Caco-2 (cell line): ENCODE measurements at places on chromosomes 13 and 19.

DNA sequence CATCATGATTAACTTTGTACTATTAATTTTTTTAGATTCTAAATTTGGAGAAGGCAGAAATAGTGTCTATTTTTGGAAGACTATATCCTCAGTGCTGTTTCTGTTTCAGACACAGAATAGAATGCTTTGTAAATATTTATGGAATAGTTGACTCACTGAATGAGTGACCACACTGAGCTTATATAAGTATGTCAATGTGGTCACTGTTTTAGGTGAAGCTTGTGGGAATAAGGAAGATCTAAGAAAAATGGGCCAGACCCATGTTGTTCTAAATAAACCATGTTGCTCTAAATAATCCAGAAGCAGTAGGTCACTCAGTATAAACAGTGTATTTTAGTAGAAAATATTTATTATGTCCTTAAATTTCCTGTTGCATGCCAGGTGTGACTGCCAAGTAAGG lies 45.5 kb upstream of the DACH1 start:
- no peaks in the 10 kb centered on the region for H3K4me1 ChIP-seq
- no peaks in the 10 kb centered on the region for H3K27me3 ChIP-seq
- H3K4me3 ChIP-seq = no peak overlapping the region
- no peak overlapping the region for H3K27ac ChIP-seq
- no peak for DNase-seq

GRCh38 chr13:75995966-75996365 lies 359.8 kb downstream of the LMO7 start:
- H3K27ac ChIP-seq = no peak overlapping the region
- no peak overlapping the region for H3K4me3 ChIP-seq
- H3K4me1 ChIP-seq = peaks cover 7% of the 10 kb centered on the region; the same call in 1 of the 2 replicates
- no peak for DNase-seq
- H3K27me3 ChIP-seq = no peaks in the 10 kb centered on the region

DNA sequence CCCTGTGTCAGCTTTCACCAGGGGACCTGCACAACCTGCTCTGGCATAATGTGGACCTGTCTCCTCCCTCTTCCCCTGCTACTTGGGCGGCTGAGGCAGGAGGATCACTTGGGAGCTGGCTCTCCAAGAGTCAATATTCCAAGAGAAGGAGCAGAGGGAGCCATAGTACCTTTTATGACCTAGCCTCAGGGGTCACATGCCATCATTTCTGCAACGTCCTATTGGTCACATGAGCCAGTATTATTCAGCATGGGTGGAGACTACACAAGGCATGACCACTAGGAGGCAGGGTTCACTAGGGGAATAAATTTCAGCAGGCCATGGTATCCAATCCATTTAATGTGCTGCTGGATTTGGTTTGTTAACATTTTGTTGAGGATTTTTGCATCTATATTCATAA lies 12.0 kb upstream of the SHFL start:
- DNase-seq = peak; percentile 57
- no peaks in the 10 kb centered on the region for H3K27me3 ChIP-seq
- no peaks in the 10 kb centered on the region for H3K36me3 ChIP-seq

GRCh38 chr19:18091217-18091608 lies 4.5 kb upstream of the IL12RB1 start:
- DNase-seq = no peak
- no peaks in the 10 kb centered on the region for H3K27me3 ChIP-seq
- no peak overlapping the region for H3K27ac ChIP-seq
- H3K36me3 ChIP-seq = no peaks in the 10 kb centered on the region
- H3K4me1 ChIP-seq = peaks cover 4% of the 10 kb centered on the region; the same call in 1 of the 2 replicates

DNA sequence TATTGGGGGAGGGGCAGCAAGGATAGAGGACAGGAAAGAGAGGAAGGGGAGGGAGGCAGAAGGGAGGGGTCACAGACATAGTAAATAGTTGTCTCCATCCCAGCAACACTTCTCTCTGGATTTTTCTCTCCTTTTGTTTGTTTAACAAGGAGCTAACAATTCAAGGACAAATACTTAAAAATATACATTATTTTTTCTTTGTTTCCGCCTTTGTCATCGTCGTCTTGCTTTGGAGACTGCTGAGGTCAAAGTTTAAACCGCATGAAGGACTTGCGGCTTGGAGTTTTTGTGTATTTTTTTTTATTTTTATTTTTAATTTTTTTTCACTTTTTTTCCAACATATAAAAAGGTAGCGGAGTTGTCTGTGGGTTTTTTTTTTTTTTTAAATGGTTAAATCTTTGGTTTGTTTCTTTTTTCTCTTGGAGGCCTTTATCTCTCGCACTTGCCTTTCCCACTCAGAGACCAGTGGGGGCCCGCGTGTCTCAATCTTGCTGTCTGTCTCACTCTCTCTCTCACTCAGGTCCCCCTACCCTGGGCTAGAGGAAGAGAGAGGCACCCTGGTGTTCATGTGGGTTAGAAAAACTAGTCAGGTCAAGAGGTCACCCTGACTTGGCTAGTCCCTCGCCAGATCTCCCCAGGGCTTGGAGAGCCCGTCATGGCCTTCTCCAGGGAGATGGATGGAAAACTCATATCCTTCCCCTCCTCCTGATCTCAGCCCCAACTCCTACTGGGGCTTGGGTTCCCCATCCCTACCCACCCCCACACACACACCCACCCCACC lies 11.0 kb downstream of the ZNF574 start:
- DNase-seq = no peak
- H3K4me3 ChIP-seq = no peak overlapping the region
- H3K27ac ChIP-seq = no peak overlapping the region

DNA sequence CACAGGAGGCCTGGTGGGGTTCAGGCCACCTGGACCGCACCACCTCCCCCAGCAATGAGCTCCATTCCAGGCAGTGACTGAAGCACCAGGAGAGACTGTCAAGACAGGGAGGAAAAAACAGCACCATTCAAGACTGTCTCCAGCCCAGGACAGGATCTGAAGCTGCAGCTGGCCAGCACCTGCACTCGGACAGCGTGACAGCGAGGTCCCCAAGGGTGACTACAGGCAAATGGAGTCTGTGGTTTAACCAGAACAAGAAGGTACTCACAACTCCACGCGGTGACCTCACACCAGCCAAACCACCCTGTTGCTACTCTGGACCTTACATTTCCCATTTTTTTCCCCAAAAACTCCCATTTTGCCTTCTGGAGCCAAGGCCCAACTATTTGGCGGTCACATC lies 9.8 kb downstream of the MED26 start:
- no peak overlapping the region for H3K27ac ChIP-seq
- no peak for DNase-seq
- H3K27me3 ChIP-seq = no peaks in the 10 kb centered on the region
- no peak overlapping the region for H3K4me3 ChIP-seq

- no peak overlapping the region for H3K4me3 ChIP-seq
- no peak for DNase-seq
- no peaks in the 10 kb centered on the region for H3K36me3 ChIP-seq
- no peaks in the 10 kb centered on the region for H3K27me3 ChIP-seq
- H3K4me1 ChIP-seq = no peaks in the 10 kb centered on the region
These were observed 34.7 kb upstream of the ESD start for GRCh38 chr13:46831588-46832194.

- H3K4me3 ChIP-seq = no peak overlapping the region
- no peak overlapping the region for H3K27ac ChIP-seq
- no peak for DNase-seq
- no peaks in the 10 kb centered on the region for H3K4me1 ChIP-seq
- H3K27me3 ChIP-seq = no peaks in the 10 kb centered on the region
These were observed 3.6 kb upstream of the CACNG8 start for GRCh38 chr19:53958823-53959757.

DNA sequence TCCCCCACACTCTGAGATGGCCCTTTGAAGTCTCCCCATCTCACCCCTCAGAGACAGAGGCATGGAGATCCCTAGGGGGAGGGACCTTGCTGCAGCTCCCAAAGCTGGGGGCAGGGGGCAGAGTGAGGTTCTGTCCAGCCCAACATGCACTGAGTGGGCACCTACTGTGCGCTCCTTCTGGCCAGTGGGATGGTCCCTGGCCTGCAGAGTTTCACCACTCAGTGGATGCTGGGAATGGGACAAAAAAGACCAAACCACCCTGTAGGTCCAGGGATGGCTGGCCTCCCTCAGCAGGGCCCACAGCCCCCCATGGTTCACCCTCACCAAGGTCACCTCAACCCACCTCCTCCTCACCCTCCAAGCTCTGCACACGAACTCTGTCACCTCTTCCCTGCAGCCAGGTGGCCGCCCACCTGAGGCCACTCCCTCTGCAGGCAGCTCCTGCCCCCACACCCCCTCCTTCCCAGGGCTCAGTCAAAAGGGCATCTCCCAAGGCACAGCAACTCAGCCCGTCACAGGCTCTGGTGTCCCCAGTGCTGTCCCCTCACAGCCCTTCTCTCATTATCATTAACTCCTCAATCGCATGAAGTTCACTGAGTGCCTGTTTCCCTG lies 16.1 kb downstream of the CEACAM21 start:
- no peaks in the 10 kb centered on the region; the same call in 1 of the 2 replicates for H3K27me3 ChIP-seq
- H3K4me3 ChIP-seq = no peak overlapping the region
- no peaks in the 10 kb centered on the region for H3K4me1 ChIP-seq

DNA sequence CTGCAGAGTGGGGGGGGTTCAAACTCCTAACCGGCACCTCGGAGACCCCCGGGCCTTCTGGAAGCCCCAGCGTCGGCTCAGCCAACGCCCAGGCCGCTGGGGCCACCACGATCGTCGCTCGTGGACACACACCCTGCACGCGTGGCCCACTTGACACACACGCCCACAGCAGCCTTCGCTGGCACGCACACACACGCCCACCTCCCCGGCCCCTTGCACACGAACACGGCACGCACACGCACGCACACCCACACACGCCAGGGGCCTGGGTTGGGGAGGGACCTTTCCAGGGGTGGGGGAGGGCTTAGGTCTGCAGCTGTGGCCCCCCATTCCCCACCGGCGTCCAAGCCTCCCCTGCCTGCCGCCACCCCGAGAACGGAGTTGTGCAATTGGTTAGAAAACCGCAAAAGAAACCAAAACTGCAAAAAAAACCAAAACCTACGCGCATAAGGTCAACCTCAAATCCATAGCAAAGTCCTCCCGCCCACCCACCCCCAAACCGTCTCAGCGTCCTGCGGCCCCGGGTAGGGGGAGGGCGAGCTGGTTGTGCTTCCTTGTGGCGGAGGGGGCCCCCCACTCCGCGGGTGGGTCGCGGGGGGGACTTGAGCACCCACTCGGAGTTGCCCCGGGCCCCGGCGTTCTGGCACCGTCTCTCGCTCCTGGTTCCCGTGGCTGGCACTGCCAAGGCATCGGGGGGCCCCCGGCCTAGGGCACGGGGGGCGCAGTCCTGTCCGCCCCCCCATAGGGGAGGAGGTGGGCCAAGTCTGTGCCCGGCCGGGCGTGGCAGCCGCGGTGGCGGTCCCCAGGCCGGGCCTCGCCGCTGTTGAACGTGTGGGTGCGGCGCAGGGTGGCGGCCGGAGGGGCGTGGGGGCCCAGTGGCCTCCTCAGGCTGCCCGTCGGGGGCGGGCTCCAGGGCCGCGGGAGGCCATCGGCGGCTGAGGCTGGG lies 3.3 kb upstream of the LRG1 start:
- DNase-seq = no peak
- no peaks in the 10 kb centered on the region for H3K27me3 ChIP-seq
- no peak overlapping the region for H3K4me3 ChIP-seq
- peaks cover 6% of the 10 kb centered on the region; the same call in 1 of the 2 replicates for H3K4me1 ChIP-seq
- H3K27ac ChIP-seq = no peak overlapping the region

DNA sequence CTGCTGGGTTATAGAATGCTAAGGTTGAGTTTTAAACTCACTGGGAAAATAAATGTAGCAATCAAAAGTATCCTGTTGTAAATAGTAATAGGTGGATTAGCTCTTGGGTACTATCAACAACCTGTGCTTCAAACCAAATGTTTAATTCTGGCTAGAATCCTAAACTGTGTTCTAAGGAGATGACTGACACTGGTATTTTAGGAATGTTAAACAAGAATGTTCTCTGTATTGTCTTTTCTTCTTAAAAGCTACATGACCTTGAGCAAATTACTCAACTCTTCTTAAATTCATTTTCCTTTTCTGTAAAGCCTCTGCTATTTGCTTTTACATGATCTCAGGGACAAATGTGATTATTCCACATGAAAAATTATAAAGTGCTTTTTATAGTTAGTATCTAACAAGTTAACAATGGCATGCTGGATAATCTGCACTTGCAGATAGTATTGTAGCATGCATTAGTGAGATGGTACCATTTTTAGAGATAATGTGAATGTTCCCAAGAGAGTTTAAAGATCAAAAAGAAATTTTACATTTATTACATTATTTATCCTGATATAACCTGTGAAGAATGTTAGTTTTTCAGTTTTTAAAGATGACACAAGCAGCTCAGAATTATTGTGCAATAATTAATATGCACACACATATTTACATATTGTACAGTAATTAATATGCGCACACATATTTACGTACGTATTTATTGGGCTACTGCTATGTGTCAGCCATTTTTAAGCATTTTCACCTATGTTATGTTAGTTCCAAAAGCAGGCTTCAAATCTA lies 13.6 kb upstream of the EPSTI1 start:
- no peaks in the 10 kb centered on the region for H3K27me3 ChIP-seq
- no peaks in the 10 kb centered on the region for H3K36me3 ChIP-seq
- peak overlapping the region; percentile 74 for H3K27ac ChIP-seq
- H3K4me1 ChIP-seq = peaks cover 49% of the 10 kb centered on the region

- DNase-seq = peak; percentile 97
- H3K27me3 ChIP-seq = no peaks in the 10 kb centered on the region
- peaks cover 41% of the 10 kb centered on the region for H3K4me1 ChIP-seq
- 0 out of 2 replicates have a peak, but pooled peaks cover 2% of the 10 kb centered on the region for H3K36me3 ChIP-seq
These were observed 3.4 kb downstream of the BBC3 start for GRCh38 chr19:47227352-47228167.

DNA sequence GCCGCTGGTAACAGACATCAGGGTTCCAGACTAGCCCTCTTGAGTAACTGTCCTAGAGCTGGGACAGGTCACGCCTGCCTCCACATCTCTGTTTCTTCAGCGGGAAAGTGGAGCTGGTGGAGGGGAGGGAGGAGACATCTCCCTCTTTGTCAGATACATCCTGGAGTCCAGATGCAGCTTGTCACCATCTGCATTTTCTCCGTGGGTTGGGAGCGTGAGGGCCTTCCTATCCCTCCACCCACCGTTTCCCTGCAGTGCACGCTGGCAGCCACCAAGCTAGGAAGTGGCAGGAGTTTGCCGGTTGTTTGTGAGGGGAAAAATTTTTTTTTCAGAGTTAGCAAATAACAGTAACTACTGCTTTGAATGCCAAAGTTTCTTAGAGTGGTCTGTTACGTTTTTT lies 20.0 kb upstream of the SMIM17 start:
- H3K4me3 ChIP-seq = no peak overlapping the region
- H3K27ac ChIP-seq = no peak overlapping the region
- H3K4me1 ChIP-seq = no peaks in the 10 kb centered on the region
- H3K27me3 ChIP-seq = no peaks in the 10 kb centered on the region
